ENCODE measurements at places on chromosomes 4 and X.
A peak's percentile ranks its signal among the peaks of the same experiment; 100 is the strongest.

DNA sequence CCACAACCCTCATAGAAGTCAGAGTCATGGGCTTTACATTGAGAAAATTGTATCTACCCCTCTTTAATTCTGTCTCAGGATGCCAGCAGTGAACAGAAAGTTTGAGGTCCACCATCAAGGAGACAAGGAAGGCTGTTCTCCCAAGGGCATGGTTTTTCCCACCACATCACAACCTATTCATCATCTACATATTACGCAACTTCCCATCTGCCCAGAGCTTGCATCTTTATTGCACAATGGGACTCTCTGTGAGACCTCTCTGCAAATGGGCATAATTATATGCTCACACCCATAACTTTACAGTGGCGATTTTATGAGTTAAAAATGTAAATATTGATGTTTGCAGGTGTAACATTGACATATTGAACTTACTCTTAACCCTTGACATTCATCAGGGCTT, 38.9 kb downstream of the PAGE2 start:
- no peak for DNase-seq

- no peak for DNase-seq
These were observed 181.7 kb downstream of the MAML3 start for GRCh38 chr4:139972305-139972704.

DNA sequence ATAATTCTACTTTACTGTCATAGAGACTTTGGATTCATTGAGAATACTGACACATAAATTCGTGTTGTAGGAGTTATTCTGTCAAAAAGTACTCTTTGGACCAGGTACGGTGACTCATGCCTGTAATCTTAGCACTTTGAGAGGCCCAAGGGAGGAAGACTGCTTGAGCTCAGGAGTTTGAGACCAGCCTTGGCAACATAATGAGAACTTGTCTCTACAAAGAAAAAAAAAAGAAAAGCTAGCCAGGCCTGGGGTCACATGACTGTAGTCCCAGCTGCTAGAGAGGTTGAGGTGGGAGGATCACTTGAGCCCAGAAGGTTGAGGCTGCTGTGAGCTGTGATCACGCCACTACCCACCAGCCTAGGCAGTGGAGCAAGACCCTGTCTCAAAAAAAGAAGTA, 54.9 kb downstream of the WDR19 start:
- DNase-seq, result no peak

GRCh38 chrX:64977830-64978229, 1.6 kb upstream of the ZC4H2 start:
- no peak for DNase-seq

- no peak for DNase-seq
These were observed 87.0 kb upstream of the RPL34 start for GRCh38 chr4:108533245-108533844.

DNA sequence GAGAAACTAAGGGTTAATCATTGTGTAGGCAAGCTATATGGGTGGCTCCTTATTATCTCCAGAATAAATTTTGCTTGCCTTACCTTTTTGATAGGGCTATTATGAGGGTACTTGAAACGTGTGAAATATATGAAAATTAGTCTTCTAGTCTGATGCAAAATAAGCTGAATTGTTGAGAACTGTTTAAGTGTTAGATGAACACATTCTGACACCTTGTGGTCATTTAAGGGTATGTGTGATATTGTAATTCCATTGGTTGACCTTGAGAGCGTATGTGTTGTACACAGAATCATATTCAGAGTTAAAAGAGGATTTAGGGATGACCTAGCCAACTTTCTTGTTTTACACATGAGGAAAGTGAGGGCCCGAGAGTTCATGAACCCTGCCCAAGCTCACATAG, 44.6 kb upstream of the LINC00632 start:
- DNase-seq, result no peak

DNA sequence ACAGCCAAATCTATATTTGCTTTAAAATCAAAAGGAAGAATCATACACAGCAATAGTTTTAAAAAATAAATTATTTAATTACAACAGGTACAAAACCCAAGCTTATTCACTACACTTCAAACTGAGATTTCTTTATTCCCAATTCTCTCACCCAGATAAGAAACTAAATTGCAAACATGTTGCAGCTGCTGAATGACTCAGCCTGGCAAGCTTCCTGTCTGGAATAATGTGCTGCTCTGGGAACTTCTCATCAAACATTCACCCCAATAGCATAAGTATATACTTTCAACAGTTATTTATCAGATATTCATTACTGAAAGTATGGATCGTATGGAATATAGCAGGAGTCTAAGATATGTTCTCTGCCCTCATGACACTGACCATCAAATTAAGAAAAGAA, 43.0 kb upstream of the GABRA2 start:
- DNase-seq, result no peak

DNA sequence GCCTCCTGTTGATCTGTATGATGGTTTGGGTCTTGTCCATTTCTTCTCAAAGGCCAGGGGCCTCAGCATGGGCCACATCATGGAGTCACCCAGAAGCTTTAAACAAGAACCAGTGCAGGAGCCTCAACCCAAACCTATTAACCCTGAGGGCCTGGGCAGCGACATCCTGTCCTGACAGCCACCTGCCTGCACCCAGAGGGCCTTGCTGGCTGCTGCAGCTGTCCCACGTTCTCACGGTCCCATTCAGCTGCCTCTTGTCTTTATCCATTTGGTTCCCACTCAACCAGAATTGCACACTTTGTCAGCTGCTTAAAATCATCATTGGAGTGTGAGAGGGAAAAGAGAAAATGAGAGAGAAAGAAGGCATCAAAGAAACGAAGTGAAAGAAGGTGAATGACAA, 21.6 kb downstream of the C4orf50 start:
- no peak for DNase-seq

DNA sequence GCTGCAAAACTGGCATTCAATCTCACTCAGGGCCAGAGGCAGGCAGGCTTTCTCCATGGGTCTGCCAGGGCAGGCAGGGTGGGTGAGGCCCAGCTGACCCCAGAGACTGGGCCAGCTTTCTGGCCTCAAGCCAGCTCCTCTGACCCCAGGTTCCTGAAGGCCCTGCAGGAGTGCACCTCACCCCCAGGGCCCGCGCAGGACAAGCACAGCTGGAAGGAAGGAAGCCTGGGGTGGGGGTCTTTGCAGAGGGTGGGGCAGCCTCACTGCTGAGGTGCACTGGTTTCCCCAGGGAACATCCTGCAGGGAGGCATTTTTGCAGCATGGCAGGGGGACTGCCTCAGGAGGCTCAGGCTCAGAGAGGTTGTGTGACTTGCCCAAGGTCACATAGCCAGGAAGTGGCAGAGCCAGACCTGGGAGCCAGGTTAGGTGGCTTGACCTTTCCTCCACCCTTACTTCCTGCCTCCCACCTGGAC, 31.5 kb upstream of the AFAP1 start:
- DNase-seq, result no peak

GRCh38 chr4:55706541-55706940, 70.4 kb upstream of the NMU start:
- no peak for DNase-seq

- peak; percentile 52 for DNase-seq
These were observed 13.0 kb downstream of the RGS12 start for GRCh38 chr4:3305610-3306371.

GRCh38 chr4:40769266-40769665, 19.5 kb downstream of the NSUN7 start:
- DNase-seq, result no peak

GRCh38 chr4:152559641-152560040, 23.7 kb upstream of the FBXW7 start:
- no peak for DNase-seq

DNA sequence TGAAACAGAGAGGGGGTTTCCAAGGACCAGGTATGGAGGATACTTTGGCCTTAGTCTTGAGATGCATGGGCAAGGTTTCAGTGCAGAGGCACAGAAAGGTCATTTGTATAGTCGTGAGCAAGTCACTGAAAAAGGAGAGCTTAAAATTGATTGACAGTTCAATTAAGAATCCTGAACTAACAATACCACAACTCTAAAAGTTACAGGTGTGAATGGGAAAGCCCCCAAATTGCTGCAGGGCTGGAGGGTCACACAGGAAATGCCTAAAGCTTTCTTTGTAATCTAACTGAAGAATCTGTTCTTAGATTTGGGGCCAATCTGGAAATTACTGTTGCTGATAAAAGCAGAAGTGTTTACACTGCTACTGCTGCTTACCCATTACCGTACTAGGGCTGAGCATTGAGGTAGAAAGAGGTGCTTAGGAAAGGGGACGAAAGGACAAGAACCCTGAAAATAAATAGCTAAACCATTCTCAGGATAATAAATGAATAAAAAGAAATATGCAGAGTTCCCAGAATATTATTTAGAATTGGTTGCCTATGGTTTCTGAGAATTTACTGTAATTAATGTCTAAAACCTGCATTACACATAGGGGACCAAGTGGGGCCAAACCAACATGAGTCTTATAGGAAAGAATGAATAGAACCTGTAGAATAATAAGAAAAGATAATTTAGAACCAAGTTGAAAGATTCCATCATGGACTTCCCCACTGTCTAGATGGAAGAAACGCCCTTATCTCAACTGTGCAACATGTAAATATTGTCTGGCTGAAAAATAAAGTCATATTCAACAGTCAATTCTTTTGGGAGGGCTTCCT, 91.9 kb upstream of the PPP1R2C start:
- DNase-seq, result no peak

DNA sequence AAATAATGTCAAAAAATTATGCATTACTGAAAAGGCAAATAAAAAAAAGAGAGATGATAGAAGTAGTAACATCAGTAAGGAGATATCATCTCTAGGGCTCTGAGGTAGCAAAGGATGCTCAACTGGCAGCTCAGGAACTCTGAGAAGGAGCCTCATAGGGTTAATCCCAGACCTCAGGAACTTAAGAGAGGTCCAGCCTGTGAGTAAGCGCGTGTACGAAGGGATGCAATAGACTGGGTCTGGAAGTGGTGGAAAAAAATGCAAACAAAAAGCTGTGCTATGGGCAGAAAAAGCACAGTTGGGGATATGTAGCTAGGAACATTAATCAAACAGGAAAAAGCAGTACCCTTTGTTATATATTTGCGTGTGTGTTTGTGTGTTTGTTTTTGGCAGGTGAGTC, 282.0 kb downstream of the GALNTL6 start:
- no peak for DNase-seq

GRCh38 chrX:134173541-134174272, 63.3 kb upstream of the CCDC160 start:
- DNase-seq, result no peak

GRCh38 chr4:122959981-122960610, 37.7 kb upstream of the NUDT6 start:
- no peak for DNase-seq

DNA sequence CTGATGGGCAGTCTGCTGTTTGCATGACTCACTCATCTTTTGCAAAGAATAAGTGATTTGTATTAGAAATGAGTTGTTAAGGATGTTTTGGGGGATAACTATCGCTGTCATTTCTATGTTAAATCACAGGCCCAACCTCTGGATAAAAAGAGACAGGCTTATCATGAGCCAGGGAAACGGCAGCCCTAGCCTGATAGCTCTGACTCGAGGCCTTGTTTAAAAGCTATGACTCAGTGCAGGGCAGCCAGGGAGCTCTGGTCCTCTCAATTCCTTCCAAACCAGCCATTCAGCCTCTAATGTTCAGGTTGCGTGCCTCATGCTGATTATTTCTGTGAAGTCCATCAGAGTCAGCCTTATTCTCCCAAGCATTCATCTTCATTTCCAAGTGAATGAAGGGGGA, 305.9 kb upstream of the HAND2 start:
- DNase-seq, result peak; percentile 68

DNA sequence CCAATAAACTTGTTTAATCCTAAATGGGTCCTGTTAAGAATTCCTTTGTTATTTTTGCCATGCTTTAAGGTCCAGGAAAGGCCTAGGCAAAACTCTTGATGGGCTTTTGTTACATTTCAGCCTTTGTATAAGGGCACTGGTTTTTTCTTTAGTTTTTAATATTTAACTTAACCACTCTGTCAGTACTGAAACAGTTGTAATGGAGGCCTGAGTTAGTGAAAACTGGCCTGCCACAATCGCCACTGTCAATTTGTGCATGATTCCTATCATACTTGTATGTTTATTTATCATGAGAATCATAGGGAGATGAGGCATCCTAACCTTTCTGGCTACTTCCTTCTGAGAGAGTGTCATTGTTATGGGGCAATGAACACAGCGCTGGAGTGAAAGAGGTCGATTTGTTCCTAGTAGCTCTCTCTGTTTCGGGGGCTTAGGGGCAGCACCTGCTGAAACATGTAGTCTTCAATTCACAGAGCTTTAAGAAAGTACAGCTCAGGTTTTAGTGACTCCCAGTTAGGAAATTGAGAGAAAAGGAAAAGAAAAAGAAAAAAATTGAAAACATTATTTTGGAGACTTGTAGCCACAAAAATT, 393.8 kb upstream of the FSTL5 start:
- DNase-seq, result no peak

GRCh38 chr4:120317713-120318112, 251.1 kb upstream of the MAD2L1 start:
- no peak for DNase-seq

DNA sequence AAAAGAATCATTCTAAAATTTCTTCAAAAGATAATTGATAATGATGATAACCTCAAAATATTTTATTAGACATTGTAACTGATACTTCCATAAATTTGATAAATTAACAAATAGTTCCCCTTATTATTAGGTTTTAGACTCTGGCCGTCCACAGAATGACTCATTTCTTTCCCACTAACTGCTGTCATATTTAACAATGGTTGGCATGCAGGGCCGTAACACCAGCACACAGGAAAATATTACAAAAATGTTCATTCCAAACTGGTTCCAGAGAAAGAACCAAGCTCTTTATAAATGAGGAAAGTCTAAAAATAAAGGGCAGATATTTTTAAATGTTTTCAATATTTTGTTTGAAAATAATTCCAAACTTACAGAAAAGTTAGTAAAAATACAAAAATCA, 28.2 kb downstream of the WDFY3 start:
- no peak for DNase-seq

DNA sequence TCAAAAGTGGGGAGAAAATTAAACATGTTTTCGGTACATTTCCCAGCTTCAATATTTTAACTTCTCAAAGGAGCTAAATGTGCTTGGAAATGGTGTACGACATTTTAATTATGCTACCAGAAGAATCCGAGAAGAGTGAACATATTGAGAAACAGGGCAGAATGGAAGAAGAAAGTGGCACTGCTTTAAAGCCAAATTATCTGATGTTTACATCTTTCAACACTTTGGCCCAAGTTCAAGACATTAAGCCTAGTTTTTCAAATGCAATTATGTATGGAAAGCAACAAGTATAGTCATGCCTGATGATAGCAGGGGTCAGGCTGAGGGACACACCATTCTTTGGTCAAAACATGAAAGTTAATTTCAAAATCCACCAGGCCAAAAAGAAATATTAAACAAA, 577.9 kb upstream of the ZFP42 start:
- no peak for DNase-seq

GRCh38 chrX:5644776-5645175, 583.9 kb downstream of the NLGN4X start:
- no peak for DNase-seq

GRCh38 chr4:531721-532565, 32.9 kb downstream of the PIGG start:
- no peak for DNase-seq

DNA sequence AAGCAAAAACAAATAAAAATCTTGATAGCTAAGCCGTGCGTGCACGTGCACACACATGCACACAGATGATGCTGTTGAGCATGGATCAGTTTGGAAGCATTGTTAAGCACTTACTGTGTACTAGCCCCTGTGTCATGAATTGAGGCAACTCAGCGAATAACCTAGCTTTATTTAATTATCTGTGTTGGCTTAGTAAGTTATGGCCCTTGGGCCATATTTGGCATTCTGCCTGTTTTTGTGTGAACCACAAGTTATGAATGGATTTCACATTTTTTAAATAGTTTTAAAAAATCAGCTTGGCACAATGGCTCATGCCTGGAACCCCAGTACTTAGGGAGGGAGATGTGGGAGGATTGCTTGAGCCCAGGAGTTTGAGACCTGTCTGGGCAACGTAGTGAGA, 113.6 kb upstream of the CBLL2 start:
- DNase-seq, result no peak
